SW 1271 (cell line): ENCODE measurements at places on chromosomes 3 and 15.
A peak's percentile ranks its signal among the peaks of the same experiment; 100 is the strongest.

- peak; percentile 93 for DNase-seq
Measured at GRCh38 chr15:67105065-67105951, 39.9 kb downstream of the SMAD3 start.

DNA sequence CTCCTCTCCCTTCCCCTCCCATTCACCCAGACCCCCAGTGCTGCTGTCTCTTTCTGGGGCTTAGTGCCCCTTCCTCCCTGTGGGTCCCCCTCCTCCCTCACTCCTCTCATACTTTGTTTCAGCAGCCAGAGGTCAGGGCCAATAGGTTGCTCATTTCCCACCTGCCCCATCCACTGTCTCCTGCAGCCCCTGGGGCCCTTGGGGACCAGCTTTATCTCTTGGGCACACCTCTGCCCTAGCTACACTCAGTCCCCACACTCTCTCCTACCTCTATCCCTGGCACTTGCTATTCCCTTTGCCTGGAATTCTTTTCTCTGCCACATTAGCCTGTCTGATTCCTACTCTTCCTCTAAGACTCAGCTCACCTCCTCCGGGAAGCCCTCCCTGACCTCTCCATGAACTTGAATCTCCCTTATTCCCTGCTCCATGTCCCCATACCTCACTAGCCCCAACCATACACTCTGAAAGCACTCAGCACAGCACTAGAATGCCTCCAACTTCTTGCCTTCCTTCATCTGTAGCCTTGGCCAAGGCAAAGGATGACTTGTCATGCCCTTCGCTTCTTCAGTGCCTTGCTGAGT lies 14.6 kb downstream of the ANPEP start:
- no peak for DNase-seq

DNA sequence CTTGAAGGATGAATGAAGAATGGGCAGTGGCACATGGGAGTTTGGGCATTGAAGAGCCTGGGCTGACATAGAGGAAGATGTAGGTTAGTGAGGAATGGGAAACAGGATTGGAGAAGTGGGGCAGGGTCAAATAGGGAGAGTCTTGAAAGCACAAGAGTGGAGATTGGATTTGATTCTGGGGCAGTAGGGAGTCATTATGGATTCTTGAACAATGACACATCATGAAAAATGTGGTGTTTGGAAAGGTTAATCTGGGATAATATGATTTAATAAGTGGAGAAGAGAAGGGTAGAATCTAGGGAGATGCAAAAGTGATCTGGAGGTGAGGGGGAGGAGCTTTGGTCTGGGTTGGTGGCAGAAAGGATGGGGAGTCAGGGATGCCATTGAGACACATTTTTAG lies 45.4 kb upstream of the ROPN1 start:
- no peak for DNase-seq

DNA sequence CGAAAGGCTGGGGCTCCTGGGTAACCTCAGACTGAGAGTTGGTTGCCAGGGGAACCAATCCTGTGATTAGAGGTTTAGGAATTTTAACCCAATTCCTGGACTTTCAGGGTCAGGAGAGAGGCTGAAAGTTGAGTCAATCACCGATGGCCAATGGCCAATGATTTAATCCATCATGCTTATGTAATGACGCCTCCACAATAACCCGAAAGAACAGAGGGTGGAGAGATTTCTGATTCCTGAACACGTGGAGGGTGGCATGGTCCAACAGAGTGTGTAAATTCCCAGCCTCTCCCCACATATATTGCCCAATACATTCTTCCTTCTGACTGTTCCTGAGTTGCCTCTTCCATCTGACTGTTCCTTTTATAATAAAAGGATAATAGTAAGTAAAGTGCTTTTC lies 137.2 kb upstream of the CBLB start:
- no peak for DNase-seq

DNA sequence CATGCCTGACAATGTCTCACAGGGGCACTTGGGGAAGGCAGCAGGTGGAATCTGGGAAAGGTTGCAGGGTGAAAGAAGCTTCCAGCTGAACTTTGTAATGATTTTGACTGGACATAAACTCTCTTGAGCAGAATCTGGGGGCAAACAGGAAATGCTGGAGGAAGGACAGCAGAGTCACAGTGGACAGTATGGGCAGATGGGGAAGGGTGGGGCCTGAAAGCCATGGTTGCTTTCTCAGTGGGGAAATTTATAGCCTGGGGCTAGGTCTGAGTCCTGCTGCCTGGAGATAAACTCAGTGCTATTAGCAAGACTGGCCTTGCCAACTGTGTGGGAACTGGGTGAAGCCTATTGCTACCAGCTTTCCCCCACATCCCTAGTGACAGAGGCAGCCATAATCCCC lies 203.2 kb downstream of the OSBPL10 start:
- no peak for DNase-seq

DNA sequence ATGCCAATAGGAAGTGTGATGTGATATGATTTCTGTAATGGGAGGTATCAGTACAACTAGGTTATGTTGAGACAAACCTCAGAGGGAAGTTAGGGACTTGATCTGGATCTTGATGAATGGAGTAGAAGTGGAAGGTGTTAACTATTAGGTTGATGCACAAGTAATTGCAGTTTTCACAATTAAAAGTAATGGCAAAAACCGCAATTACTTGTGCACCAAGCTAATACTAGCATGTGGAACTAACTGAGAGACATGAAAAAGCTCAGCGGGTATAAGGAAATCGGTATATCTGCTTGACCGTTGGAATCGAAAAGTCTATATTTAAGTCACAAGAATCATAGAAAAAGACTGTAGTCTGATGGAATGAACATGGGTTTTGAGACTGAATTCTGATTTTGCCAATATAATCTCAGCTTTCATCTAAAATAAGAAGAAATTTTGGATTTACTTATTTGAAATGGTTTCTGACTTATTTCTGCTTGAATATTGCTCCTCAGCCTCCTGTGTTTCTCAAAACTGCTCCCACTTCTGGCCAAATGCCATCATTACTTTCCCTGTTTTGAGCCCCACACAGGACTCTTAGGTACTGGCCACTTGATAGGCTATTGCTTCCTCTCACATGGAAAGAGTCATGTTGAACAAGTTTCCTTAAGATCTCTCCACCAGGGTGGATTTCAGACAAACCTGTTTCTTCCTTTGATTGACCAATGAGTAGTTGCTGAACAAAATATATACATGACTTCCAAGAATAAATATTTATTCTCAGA lies 271.5 kb upstream of the COL8A1 start:
- peak; percentile 7 for DNase-seq

DNA sequence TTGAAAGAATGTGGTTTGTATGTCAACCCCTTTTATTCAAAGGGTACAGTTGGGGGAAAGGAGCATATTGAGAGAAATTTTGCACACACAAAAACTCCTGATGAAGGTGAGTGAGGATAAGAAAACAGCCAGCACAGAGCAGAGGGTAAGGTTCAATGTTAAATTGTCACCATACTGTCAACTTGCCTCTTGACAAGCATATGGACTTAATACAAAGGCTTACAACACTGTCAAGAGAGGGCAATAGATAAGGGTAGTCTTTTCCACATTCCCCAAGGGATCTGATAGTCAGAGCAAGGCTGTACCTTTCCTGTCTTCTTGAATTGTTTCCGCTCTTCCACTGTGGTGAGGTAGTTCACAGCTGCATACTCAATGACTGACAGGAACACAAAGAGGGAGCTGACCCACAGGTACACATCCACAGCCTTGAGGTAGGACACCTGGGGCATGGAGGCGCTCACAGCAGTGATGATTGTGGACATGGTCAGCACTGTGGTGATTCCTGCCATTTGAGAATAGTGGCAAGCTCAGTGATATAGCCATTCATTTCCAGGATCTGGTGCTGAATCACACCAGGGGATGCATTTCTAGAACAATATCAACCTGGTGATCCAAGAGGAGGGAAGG lies 20.4 kb upstream of the RIOX2 start:
- no peak for DNase-seq

DNA sequence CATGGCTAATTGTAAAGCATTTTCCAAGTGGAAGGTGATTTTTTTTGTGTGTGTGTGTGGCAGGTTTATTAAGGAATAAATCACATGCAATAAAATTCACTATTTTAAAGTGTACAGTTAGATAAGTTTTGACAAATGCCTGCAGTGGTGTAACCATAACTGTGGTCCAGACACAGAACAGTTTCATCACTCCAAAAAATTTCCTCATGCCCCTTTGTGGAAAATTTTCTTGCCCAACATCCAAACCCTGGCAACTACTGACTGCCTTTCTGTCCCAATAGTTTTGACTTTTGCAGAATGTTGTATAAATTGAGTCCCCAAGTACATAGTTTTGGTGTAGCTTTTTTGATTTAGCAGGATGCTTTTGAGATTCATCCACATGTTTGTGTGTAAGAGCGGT lies 135.1 kb upstream of the KLHL25 start:
- DNase-seq, result no peak

DNA sequence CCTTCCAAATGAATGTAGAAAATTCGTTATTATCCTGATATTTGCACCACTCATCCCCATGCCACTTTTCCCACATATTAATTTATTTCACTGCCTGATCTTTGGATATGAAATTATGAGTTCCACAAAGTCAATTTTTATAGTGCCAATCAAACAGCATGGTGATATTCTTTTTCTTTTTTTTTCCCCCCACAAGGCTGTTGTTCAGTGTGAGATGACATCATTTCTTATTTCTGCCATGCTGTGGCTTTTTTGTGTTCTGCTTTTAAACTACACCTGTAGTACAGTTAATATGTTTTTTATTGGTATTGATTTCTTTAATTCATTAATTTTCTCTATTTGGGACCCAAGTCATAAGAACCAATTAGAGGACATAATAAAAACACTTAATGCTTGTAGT lies 14.6 kb downstream of the MYNN start:
- no peak for DNase-seq

- no peak for DNase-seq
Measured at GRCh38 chr3:19488939-19489338, 340.6 kb downstream of the KCNH8 start.

GRCh38 chr3:176522436-176522835 lies 674.8 kb downstream of the TBL1XR1 start:
- DNase-seq, result no peak

- no peak for DNase-seq
Measured at GRCh38 chr3:80549173-80549572, 781.4 kb upstream of the ROBO1 start.

DNA sequence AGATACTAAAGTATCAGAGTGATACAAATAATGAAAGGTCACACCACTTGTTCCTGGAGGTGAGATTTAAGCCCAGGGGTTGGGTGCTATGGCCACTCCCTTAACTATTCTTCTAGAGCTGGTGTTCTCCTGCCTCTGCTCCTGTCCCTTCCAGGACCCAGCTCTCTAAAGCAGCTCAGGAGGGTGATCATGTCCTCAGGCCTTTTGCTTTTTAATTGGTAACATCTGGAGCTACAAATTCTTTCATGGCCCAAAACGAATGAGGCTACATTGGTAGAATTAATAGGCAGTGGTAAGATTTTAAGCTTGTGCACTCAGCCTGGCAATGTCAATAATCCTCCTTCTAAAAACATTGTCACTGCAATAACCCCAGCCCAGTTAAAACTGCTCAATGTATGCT lies 38.2 kb upstream of the CNOT10 start:
- DNase-seq, result no peak

GRCh38 chr3:127690823-127691452 lies 18.2 kb downstream of the ABTB1 start:
- no peak for DNase-seq

DNA sequence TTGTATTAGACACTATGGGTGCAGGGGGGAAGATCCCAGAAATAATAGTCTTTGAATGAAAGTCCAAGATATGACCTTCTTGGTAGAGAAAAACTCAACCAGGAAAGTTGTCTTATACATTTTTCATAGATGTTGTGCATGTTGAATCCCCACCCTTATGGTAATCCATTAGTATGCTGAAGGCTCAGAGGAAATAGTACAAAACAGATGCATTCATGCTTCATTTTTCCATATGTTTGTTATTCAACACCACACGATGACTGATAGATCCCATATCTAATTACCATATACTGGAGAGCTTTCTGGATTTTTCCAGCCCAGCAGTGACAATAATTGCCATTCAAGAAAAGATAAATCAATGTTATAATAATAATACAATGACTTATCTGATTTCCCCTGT lies 487.4 kb downstream of the FGF12 start:
- no peak for DNase-seq

DNA sequence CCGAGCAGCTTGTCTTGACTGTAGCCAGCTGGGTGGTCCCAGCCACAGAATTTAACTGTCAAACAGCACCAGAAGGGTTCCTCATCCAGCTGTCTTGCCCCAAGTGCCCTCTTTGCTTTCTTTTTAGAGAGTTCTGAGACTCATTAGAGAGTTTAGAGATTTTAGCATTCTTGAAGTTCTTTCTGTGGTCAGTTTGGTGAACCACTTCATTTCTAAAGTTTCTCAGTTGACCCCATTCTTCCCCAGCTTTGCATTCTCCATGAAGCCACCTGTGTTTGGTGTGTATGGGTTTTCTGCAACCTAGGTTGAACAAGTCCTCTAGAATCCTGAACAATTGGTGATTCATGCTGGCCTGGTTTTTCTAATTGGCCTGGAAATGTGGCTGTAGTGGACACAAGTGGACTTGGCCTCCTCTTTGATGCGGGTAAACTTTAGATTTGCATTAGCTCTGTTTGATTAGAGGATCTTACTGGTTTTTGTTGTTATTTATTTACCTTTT lies 33.7 kb downstream of the FLNB start:
- peak; percentile 6 for DNase-seq

GRCh38 chr15:88697276-88697675 lies 58.5 kb downstream of the ISG20 start:
- no peak for DNase-seq
